Epithelial cell of esophagus (primary cell): ENCODE measurements at places on chromosomes 11 and 22.
A peak's percentile ranks its signal among the peaks of the same experiment; 100 is the strongest.

DNA sequence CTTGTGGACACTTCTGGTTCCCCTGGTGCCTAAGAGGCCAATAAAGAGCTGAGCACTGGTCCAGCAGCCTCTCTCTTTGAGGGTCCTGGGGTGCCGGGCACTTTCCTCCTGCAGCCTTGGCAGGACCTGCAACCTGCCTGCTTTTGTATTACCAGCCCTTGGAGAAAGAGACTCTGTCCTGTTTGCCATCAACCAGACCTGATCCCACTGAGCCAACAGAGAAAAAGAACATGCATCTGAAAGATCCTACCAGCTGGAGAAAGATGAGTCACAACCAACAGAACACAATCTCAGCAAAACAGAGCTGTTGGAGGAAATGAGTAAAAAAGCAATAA lies 321.0 kb downstream of the DDX10 start:
- peak; percentile 47 for DNase-seq

DNA sequence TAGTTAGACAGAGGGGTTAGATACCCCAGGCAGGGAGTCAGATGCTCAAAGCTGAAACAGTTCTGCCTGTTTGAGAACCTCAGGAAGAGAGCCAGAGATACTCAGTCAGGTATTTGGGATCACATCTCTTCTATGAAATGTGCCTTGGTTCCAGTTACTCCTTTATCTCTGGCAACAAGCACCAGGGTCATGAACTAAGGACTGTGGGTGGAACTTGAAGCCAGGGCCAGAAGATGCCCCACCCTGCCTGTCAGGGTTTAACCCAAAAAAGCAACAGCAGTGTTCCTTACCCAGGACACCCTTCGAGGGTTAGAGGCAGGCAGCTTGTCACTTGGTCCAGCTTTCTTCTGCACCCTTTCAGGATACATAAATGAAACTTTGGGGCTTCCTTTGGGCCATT lies 15.0 kb upstream of the WT1 start:
- no peak for DNase-seq

- DNase-seq, result no peak
Measured at GRCh38 chr11:61601512-61601911, 20.6 kb upstream of the SYT7 start.

DNA sequence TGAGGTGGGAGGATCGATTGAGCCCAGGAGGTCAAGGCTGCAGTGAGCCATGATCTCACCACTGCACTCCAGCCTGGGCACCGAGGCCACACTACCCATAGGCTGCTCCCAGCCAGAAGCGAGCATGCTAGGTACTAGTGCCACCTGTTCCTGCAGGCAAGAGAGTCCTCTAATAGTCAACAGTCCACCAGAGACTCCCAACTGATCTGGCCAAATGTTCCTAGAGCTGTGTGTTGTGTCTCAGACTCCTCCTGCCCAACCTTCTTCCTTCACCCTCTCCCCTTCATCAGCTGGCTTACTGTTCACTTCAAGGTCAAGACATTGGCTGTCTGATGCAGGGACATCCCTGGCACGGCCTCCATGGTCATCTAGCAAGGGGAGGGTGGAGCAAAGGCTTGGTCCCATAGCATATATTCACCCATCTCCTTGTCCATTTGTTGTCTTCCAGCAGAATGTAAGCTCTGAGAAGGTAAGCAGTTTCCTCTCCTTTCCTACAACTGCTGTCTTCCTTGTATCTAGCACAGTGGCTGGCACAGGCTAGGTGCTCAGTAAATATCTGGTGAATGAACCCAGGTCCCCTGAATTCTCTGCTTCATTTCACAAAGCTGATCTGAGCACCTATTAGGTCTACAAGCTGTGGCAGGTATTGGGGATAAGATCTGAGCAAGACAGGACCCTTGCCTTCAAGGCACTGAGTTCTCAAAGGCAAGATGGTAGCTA lies 126.2 kb upstream of the SERPIND1 start:
- DNase-seq, result no peak

- no peak for DNase-seq
Measured at GRCh38 chr11:100878474-100878873, 191.4 kb downstream of the ARHGAP42 start.

GRCh38 chr11:15665368-15665871 lies 550.7 kb downstream of the INSC start:
- DNase-seq, result no peak

- peak; percentile 32 for DNase-seq
Measured at GRCh38 chr11:394858-395655, 1.0 kb downstream of the PKP3 start.

GRCh38 chr11:30778596-30778995 lies 192.4 kb upstream of the MPPED2 start:
- no peak for DNase-seq

GRCh38 chr22:50605613-50606074 lies 5.1 kb downstream of the MAPK8IP2 start:
- no peak for DNase-seq

DNA sequence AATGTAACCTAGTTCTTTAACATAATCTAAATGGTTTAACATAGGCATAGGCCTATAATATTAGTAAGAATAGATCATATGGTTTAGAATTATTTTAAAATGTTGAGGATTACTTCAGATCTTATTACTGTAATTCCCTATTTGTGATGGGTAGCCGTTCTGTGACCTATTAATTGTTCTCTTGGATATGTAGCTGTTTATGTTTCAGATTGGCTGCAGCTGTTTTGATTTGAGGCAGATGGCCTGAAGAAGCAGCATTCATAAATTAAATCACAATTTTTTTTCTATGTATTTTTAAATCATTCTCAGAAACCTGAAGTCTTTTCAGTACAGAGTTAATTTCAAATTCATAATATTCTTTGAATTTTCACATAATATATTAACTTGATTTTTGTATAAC lies 104.5 kb downstream of the PDE3B start:
- DNase-seq, result no peak
